Mammary epithelial cell (primary cell): ENCODE measurements at places on chromosomes 13 and 19. TPM values are rescaled to one million over a fixed set of nuclear protein-coding genes. Genes with fewer than 3 reads are reported as not detected.

DNA sequence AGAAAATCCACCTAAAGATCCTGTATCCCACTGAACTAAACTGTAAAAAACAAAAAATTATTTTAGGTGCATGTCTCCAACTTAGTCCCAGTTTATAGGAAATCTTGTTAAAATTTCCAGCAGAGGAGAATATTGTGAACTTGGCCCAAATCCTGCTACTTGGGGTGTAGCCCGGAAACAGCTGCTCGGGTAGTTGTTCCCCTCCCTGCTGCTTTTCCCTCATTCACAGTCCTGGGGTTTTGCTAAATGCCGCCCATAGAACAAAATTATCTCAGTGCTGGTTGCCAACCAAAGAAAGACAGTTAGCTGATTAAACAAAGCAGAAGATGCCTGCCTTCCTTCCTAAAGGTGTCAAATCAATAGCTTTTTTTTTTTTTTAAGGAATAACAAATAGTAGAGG is 330.5 kb upstream of the KLF12 start:
- no peak for DNase-seq

DNA sequence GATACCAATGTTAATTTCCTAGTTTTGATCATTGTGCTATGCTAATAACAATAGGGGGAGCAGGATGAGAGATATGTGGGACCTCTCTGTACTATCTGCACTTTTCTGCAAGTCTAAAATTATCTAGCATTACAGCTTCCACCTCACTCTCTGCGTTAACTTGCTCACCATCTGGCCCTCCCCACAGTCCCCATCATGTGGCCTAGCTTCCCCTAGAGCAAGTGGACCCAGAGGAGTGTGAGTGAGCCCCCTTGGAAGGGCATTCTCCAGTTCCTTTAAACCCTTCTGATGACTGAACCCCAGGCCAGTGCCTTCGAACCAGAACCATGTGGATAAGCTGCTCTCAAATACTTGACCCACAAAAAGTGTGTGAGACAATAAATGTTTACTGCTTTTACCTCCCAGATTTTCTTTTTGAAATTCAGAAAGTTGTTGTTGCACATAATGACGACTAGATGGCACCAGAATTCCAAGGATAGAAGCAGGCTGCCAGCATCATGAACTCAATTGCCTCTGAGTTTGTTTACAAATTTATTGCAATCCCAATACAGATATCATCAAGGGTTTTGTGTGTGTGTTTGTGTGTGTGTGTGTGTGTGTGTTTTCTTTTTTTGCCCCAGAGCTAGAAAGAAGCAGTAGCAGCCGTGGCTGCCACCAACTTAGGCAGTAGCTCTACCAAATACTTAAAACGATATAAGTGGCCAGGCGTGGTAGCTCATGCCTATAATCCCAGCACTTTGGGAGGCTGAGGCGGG is 49.0 kb upstream of the ZNF780A start:
- peak; percentile 23 for DNase-seq

The SIN3B gene
- 23.7 TPM for polyA plus RNA-seq

DNA sequence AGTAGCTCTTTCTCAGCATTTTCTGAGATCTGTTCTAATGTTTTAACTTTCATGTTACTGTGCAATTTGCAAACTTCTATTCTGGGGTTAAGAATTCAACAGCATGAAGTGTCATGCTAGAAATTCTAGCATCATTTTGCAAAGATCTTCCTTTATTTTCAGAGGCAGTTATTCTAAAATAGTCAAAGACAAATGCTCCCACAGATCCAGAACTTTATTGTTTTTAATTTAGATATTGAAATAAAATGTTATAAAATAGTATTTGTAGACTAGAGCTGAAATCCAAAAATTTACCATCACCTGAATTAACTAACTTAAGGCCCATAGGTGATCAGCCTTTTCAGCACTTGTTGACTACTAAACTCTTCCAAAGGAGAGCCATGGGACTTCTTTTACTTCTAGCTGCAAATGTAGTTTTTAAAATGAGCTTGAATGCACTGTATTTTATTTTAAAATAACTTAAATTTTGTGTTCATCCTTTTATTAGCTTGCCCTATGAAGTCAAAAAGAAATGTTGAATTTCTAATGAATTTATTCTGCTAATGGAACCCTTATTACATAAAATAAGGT is 3.2 kb downstream of the MAB21L1 start:
- DNase-seq = no peak
